NCI-H2171 treated with DMSO at 0.1 percent for 48 hours (cell line): ENCODE measurements at places on chromosomes 6 and 20.

- DNase-seq: no peak
Measured at GRCh38 chr20:23269954-23270353, 80.6 kb upstream of the NXT1 start.

DNA sequence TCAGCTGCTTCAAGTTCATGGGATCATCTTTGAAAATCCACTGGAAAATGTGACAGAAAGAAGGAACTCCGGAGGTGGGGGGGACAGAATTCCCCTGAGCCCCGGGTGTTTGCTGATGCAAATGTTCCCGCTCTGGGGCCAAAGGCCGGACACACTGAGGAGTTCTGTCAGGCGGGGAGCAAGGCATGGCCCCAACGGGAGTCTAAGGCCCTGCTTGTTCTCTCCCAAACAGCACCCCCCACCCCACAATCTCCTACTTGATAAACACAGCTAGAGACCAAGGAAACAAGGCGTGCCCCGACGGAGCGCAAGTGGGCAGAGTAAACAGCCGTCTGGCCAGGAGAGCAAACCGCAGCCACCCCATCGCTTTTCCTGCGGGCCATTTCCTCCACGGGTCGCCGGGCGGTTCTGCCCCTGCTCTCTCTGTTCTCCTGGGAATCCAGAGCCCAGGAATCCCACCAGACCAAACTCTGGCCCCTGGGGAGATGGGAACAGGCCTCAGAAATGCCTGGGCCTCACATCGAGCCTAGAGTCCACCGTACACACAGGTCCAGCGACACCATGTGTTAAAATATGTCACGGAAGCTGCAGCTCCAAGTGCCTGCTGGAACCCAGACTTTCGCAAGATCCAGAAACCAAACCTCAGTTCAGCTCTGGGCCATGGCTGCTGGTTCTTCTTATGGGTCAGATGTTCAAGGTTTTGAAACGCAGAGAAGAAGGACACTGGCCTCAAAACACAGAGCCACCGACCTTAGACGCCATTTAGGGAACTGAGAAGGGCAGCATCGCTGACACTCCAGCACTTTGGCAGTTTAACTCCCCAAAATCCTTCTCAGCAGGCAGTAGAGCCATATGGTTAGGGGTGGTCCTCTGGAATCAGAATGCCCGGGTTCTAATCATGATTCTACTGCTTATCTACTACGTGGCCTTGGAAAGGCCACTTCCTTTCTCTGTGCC, 104.2 kb downstream of the PREX1 start:
- no peak for DNase-seq

DNA sequence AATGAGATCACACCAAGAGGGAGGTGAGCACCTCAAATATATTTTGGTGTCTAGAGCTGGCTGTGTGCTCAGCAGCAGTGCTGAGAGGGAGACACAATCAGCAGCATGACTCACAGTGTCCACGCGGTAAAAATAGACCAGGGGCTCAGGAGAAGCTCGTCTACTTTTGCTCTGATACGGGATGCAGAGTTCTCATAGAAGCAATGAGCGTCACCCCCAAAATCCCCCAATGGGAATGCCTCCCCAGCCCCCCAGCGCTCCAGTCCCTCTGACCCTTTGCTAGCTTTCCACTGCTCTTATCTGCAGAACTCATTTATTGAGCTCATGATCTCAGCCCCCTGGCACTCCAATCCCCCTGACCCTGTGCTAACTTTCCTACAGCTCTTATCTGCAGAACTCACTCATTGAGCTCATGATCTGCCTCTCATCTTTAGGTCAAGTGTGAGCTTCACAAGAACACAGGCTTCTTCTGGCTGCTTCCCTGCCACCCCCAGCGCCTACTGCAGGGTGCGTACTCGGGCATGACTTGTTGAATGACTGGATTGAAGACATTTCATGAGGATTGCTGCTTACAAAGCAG, 34.0 kb downstream of the SYNDIG1 start:
- DNase-seq: no peak

DNA sequence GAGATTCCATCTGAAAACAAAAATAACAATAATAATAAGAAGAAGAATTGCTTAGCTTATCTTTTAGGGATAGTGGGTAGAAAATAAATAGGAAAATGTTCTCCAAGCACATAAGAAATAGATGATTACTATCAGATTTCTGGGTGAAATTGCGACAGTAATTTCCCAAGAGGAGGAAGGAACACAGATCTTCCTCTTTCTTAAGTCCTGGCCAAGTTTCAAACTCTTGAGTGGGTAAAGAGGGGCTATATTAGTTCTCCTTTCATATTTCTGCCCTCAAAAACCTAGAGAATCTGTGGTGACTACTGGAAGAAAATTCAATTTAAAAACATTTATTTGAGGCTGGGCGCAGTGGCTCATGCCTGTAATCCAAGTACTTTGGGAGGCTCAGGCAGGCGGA, 63.7 kb downstream of the PHACTR2 start:
- DNase-seq: no peak
